T-helper 17 cell (primary cell): ENCODE measurements at places on chromosomes 7 and 10.

DNA sequence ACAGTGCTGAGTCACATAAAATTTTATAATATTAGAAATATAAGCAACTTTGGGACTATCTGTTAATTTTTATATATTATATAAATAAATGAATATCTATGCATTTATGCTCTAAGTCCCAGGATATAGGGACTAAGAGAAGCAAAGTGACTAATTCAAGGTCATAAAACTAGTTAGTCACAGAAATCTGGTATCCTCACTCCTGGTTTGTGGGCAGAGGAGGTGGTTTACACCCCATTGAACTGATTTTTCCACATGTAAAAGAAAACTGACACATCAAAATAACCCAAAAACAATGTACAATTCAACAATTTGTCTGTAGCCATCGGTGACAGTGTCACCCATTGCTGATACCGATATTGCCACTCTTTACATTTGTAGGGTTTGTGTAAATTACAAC is 3.0 kb downstream of the PCLO start:
- DNase-seq = no peak

DNA sequence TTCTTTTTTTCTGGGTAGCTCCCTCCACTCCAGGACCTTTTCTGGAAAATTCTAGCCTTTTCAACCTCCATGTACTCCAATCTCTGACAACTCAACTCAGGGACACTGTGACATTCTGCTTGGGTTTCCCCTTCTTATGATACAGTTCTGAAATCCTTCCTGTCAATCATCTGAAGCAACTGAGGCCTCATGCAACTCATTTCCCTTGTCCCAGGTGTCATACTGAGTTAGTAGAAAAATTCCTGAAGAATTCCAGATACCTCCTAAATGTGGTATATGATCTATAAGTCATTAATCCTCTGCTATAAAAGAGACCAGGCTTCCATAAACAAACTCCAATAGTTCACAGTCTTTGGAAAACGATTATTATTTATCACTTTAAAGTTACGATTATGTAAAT is 43.0 kb upstream of the MYO3A start:
- DNase-seq = no peak

DNA sequence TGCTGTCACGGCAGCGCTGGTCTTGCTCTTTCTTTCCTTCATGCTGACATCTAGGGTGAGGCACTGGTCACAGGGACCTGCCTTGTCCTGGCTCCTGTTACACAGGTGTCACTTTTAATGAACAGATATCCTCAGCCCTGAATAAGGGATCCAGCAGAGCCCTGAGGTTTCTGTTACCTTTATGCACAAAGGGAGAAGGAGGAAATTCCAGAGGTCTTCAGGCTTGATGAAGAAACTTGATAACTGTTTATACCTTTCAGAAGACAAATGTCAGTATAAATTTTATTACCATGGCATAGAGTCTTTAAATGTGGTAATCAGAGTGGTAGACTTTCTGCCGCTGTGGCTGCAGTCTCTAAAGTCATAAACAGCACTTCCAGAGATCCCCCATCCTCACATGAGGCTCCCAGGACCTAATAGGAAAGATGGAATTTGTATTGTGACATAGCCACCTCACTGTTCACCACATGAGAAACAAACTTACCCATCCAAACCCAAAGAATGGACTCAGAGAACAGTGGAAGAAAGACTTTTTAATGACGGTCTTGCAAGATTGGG is 2.7 kb downstream of the LRRC27 start:
- DNase-seq = no peak

GRCh38 chr10:44413416-44413815 is 28.5 kb upstream of the CXCL12 start:
- DNase-seq = no peak

DNA sequence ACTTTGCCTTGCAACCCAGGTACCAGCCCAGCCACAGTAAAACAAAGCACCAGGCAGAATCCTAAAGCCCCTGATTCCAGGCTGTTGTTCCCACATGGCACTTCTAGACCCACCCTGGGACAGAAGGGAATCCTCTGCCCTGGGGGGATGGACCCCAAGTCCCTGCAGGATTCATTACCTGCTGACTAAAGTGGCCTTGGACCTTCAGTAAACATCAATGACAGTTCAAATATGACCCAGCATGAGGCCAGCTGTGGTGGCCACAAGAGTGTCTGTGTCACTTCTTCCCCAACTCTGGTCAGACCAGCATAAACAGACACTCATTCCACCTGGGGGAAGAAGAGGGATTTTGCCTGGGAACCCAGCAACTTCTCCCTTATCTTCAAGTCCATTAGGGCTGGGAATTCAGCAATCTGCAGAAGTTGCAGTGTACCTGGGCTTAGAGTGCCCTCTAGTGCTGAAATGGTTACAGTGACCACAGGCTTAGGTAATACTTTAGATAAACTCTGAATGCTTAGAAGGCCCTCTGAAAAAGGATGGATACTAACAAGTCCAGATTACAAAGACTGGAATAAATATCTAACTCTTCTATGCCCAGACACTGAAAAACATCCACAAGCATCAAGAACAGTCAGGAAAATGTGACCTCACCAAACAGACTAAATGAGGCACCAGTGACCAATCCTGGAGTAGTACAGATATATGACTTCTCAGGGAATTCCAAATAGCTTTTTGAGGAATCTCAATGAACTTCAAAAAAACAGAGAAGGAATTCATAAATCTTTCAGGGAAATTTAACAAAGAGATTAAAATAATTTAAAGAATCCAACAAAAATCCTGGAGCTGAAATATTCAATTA is 108.5 kb upstream of the TMEM168 start:
- no peak for DNase-seq

DNA sequence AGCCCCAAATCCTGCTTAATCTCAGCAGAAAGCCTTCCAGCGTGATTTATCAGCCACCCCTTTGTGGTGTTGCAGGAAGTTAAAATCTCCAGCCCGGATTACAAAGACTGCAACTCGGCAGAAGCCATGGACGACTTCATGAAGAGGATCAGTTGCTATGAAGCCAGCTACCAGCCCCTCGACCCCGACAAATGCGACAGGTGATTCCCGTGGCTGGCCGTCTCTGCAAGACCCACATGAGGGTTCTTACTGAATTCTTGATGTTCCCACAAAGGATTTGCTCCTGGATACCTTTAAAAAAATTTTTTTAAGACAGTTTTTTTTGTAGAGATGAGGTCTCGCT is 16.7 kb downstream of the PFKFB3 start:
- no peak for DNase-seq

DNA sequence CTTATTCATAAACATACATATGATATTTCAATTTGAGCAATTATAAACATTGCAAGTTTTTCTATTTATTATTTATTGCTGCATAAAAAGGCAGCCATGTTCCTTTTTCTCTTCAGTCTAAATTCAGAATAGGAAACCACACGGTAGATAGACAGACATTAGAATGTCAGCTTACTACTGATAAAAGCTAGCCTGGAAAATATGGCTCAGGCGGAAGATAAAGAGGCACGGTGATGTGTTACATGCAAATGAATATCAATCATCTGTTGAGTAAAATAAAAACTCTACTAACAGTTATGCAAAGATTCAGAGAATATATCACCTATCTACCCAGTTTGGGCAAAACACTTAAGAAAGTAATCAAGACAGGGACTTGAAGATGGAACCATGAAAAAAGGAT is 73.5 kb upstream of the PDSS1 start:
- no peak for DNase-seq

GRCh38 chr10:97713339-97713825 is at the start of gene MARVELD1:
TSS of gene MARVELD1 (plus strand) at chr10:97713730. CDS start at chr10:97713877, 147 bp downstream.
- no peak for DNase-seq

DNA sequence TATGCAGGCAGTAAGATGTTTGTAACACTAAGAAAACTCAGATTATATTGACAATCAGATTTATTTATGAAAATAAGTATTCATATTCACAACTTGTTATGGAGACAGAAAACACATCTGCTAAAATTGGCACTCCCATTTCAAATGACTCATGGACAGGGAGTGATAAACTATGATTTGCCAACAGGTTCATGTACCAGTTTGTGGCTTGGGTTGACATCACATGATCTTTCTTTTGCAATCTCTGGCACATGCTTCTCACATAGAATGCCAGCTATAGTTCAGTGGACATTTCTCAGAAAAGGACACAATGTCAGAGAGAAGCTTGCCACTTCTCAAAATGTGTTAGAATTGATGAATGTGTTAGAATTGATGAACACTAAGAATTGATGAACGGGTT is 663.2 kb upstream of the ANKRD30A start:
- DNase-seq = no peak

- DNase-seq = no peak
Observed at GRCh38 chr10:93471110-93471651, 11.0 kb downstream of the MYOF start.

DNA sequence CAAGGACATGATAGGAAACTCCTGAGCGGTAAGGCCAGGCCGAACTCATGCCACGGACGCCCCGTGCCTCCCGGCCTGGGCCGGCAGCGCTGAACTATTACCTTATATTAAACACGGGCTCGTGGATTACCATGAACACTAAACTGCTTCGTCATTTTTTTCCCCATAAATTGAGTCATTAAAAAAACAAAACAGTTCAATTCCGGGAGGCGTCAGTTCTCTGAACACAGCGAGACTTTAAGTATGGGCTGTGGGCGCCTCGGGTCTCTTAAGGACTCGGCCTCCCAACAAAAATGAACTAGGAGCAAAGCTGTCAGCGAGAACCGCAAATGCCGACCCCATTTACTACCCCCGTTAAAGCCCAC is 519 bp downstream of the PITRM1 start:
- no peak for DNase-seq

DNA sequence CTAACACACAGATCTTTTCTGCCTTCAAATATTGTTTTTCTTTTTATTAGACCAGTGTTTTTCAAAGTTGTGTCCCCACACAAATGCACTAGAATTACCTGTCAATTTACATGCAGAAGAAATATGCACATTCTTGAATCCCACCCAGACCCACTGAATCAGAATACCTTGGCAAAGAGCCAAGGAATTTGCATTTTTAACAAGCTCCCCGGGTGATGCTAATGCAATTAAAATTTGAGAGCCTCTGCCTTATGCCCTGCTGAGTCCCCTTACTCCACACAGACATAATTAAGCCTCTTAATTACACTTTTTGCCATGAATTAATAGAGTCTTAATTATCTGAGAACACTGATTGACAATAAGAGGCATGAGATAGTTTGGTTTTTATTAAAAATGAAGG is 201.2 kb upstream of the GRB10 start:
- no peak for DNase-seq

DNA sequence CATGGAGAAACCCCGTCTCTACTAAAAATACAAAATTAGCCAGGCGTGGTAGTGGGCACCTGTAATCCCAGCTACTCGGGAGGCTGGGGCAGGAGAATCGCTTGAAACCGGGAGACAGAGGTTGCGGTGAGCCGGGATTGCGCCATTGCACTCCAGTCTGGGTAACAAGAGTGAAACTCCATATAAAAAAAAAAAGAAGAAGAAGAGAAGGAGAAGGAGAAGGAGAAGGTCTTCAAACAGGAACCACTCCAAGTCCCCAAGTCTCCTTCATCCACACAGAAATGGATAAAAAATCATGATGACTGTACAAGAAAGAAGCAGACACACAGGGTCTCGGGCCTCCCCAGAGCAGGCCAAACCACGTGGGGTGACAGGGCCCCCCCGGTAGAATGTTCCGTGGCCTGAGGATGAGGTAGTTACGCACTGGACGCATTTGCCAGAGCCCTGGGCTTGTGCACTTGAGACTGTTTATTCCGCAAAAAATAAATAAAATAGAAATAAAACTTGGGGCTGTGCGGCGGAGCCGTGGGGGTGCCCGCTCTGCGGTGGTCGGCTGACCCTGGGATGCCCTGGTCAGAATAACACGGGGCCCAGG is 15.8 kb downstream of the VENTX start:
- DNase-seq = no peak

GRCh38 chr7:41886901-41887311 is 184.0 kb upstream of the INHBA start:
- DNase-seq = no peak

DNA sequence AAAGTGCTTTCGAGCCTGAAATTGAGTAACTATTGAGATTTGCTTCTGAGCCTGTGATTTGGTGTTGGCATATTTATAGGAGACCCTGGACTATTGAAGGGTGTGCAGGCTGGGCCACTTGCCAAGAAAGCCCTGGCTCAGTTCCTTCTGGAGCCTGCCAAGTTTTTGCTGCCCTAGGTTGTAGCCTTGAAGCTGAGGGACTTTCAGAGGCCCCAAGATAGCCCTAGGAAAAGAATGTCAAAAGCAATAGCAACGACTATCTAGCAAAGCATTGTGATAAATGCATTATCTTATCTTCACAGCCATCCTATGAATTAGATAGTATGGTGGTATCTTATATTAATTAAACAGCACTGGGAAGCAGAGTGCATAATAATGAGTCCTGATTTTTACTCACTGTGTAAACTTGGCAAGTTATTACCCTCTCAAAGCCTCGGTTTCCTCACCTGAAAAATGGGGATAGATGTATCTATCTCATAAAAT is 473.7 kb upstream of the PODXL start:
- no peak for DNase-seq

DNA sequence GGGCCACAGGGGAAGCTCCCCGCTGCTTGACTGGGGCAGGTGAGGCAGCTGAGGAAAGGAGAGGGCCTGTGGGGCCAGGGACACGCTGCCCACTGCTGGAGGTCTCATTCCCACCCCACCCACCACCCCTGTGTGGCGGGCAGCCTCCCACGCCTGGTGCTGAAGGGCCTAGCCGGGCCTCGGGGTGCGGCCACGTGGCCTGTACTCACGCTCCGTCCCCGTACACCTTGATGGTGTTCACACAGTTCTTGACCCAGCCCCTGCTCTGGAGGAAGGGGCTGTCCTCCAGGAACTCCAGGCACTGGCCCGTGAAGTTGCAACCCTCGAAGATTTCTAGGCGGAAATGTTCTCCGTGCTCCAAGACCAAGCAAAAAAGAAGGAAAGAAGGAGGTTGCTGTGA is 4.0 kb downstream of the CRYGN start:
- DNase-seq = no peak

DNA sequence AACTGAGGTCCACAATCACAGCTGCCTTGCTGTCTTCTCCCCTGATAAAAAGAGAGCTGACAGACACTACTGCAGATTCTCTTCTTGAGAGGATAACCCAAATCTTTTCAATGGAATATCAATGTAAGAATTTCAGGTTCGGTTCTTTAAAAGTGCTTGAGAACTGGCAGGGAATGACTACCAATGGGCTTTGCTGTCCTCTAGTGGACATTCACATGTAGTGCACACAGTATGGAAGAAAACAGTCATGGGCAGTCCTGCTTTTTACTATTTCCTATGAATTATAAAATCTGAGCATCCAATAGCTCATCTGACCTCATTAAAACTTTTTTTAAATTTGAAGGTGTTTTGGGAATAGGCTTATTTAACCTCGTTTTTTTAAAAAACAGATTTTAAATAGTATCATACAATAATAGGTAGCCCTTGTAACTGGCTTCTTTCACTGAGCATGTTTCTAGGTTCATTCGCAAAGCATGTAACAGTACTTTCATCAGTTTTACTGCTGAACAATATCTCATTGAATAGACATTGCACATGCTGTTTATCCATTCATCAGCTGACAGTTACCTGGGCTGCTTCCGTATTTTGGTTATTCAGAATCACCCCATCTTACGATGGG is 18.3 kb downstream of the FZD9 start:
- DNase-seq = no peak

- no peak for DNase-seq
Observed at GRCh38 chr7:22601003-22601402, 101.0 kb upstream of the STEAP1B start.
